ENCODE measurements at places on chromosomes 4 and X. TPM values are rescaled to one million over a fixed set of nuclear protein-coding genes. Genes with fewer than 3 reads are reported as not detected.

The CENPVL1 gene
- not detected for total RNA-seq

The RAI2 gene
- not detected for total RNA-seq

The CXorf65 gene
- not detected for total RNA-seq

The KDR gene
- total RNA-seq = not detected

The RGN gene
- total RNA-seq = not detected

Data from airway epithelial cell (primary cell).